Common myeloid progenitor, CD34-positive (primary cell): ENCODE measurements at places on chromosomes 5 and 9.

DNA sequence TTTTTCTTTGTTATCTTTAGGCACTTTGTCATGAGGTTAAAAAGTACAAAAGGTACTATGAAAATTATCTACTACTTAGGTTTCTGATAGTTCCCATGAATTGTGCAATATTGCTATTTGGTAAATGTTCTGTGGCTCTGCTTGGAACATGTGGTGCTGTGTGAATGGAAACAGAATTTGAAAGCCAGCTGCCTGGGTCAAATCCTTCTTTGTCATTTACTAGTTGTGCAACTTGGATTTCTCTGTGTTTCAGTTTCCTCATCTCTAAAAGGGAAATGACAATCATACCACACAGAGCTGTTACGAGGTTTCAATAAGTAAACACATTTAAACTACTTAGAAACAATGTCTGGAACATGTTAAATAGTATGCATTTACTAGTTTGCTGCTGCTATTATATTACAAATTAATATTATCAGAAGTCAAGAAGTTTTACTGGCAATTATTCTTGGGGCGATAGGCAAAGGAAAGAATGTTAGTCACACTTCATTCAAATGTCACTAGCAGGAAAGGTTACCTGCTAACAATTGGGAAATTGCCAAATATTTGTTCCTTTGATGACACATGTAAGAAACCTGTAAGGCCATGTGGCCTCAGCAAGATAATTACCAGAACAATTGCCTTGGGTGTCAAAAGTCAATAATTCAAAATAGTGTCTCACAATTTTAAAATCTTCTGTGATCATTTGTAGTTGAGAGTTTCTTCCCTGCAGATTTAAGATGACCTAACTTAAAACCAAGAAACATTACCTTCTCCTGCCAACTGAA is 184.8 kb downstream of the KIAA0825 start:
- H3K4me3 ChIP-seq: no peak overlapping the region
- no peaks in the 10 kb centered on the region for H3K27me3 ChIP-seq
- no peaks in the 10 kb centered on the region for H3K4me1 ChIP-seq
- no peaks in the 10 kb centered on the region for H3K36me3 ChIP-seq
- H3K27ac ChIP-seq: no peak overlapping the region
- DNase-seq: peak; percentile 51

- no peaks in the 10 kb centered on the region for H3K4me1 ChIP-seq
- peak; percentile 39 for DNase-seq
- no peak overlapping the region for H3K27ac ChIP-seq
- no peaks in the 10 kb centered on the region for H3K36me3 ChIP-seq
- no peaks in the 10 kb centered on the region for H3K27me3 ChIP-seq
Measured at GRCh38 chr9:134571946-134572917, 69.4 kb upstream of the COL5A1 start.

DNA sequence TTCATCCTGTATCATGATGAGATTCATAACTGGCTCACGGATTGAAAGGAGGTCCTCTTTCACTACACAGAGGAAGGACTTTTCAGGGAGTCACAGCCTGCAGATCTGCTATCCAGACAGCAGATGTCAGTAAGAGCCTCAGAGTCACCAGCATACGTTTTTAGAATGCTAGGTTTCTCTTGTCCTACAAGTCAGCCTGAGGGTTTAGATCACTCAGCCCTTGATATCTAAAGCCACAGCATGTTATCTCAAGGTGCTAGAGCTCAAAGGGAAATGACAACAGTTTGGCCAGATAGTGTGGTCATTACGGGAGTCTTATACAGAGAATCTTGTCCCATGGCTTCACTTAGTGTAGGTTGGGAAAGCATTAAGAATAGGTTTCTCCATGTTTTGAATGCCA is 30.9 kb upstream of the SLC46A2 start:
- no peak overlapping the region for H3K27ac ChIP-seq
- DNase-seq: peak; percentile 78
- H3K36me3 ChIP-seq: no peaks in the 10 kb centered on the region
- no peak overlapping the region for H3K4me3 ChIP-seq

- H3K4me1 ChIP-seq: no peaks in the 10 kb centered on the region
- no peak for DNase-seq
- no peaks in the 10 kb centered on the region for H3K27me3 ChIP-seq
- no peak overlapping the region for H3K27ac ChIP-seq
Measured at GRCh38 chr5:30183795-30184194, 1009.7 kb upstream of the CDH6 start.
